A549 treated with GW870086 at 1 μM for 4 hours (cell line): ENCODE measurements at places on chromosomes 4 and X. TPM values are rescaled to one million over a fixed set of nuclear protein-coding genes. Genes with fewer than 3 reads are reported as not detected.

Gene GAB1
- 2.0 to 2.9 TPM (median 2.3 TPM) in 5 replicates for total RNA-seq

Gene PCSK1N
- total RNA-seq: 25.1 to 49.0 TPM (median 43.6 TPM) in 5 replicates

Gene GIMD1
- total RNA-seq: not detected in 5 replicates

Gene DCAF16
- total RNA-seq: 4.9 to 9.5 TPM (median 6.7 TPM) in 5 replicates

Gene PPM1K
- total RNA-seq: 0.39 to 1.0 TPM (median 0.64 TPM) in 5 replicates

Gene TMPRSS11F
- total RNA-seq: not detected in 5 replicates

Gene SATL1
- not detected in 5 replicates for total RNA-seq

Gene NUP62CL
- total RNA-seq: 14.5 to 18.5 TPM (median 15.8 TPM) in 5 replicates

Gene TFE3
- total RNA-seq: 39.9 to 51.9 TPM (median 50.8 TPM) in 5 replicates

Gene CDX4
- total RNA-seq: not detected in 5 replicates

Gene SMIM9
- not detected in 5 replicates for total RNA-seq

Gene ZNF141
- 1.3 to 3.5 TPM (median 2.6 TPM) in 5 replicates for total RNA-seq

Gene TLR2
- total RNA-seq: 0.20 to 0.47 TPM (median 0.39 TPM) in 5 replicates

Gene TRAM1L1
- 0.40 to 0.70 TPM (median 0.59 TPM) in 5 replicates for total RNA-seq

Gene ZNF711
- total RNA-seq: 0.53 to 1.0 TPM (median 0.80 TPM) in 5 replicates

Gene BTC
- 0.69 to 1.2 TPM (median 1.2 TPM) in 5 replicates for total RNA-seq

Gene ABCG2
- 18.2 to 21.9 TPM (median 18.7 TPM) in 5 replicates for total RNA-seq

Gene BBS12
- total RNA-seq: 2.3 to 3.4 TPM (median 2.8 TPM) in 5 replicates

Gene GAB3
- 0.83 to 1.2 TPM (median 0.93 TPM) in 5 replicates for total RNA-seq

Gene SYTL5
- 0.24 to 0.46 TPM (median 0.38 TPM) in 5 replicates for total RNA-seq

Gene PRPS1
- 99.7 to 105 TPM (median 101 TPM) in 5 replicates for total RNA-seq

Gene VSIG4
- total RNA-seq: not detected in 5 replicates
